ENCODE measurements at places on chromosomes 7 and 10.

GRCh38 chr7:1531979-1532455, 1.5 kb downstream of the MAFK start:
- DNase-seq = no peak

DNA sequence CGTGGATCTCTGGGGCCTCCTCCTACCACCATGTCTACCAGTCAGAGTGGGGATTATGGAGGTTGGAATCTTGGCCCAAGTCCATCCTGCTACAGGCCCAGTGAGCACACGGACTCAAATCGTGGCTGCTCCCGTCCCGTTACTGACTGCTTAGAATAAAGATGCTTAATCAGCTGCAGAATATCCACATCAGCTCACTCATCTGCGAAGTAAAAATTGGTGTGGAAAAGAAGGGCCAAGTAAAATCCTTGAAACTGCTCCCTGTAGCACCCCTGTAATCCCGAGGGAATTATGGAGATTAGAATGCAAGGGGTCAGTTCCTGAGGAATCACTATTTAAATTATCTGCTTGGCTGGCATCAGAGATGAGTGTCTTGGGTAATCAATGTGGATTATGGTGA, 13.0 kb upstream of the HTR5A start:
- no peak for DNase-seq

GRCh38 chr10:58887474-58887873, 289.0 kb upstream of the PHYHIPL start:
- no peak for DNase-seq

- DNase-seq = no peak
Measured at GRCh38 chr10:17025444-17026295, 103.9 kb downstream of the CUBN start.

Measured in LNCaP clone FGC (cell line).